ENCODE measurements at places on chromosomes 11 and 22.

DNA sequence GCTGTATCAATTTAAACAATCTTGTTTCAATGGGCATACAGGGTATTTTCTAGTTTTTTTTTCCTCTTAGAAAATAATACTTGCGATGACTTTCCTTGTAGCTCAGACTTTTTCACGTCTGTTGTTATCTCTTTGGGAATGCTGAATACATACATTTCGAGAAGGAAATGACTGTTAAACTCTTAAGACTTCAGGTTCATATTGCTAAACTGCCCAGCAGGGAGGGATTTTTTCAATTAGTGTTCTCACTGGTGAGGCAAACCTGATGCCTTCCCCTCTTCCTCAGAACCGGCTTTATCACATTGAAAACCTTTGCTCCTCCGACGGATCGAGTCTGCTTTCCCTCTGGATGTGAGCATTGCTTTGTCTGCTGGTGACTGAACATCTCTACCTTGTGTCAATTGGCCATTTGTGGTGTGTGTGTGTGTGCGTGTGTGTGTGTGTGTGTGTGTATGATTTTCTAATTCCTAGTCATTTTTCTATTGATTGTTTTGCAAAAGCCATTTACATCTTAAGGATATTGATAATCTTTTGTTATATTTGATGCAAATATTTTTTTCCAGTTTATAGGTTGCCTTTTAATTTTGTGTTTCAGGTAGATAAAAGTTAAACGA, 6.6 kb downstream of the NEAT1 start:
- no peak for DNase-seq

GRCh38 chr11:68904248-68904847, 657 bp downstream of the IGHMBP2 start:
- peak; percentile 24 for DNase-seq

GRCh38 chr11:34274712-34275398, 83.0 kb downstream of the ABTB2 start:
- DNase-seq, result peak; percentile 80

GRCh38 chr11:15920856-15921629, 435.3 kb downstream of the SOX6 start:
- DNase-seq, result no peak
